Suppressor macrophage (primary cell): ENCODE measurements at places on chromosomes 16 and 17.

DNA sequence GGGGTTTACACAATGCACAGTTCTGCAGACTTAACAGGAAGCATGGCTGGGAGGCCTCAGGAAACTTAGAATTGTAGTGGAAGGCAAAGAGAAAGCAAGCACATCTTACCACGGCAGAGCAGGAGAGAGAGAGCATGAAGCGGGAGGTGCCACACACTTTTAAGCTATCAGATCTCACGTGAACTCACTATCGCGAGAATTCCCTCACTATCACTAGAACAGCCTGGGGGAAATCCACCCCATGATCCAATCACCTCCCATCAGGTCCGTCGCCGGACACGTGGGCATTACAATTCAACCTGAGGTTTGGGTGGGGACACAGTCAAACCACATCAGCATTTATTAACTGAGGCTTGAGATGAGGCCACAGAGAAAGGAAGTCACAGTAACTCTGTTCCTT, 326.7 kb downstream of the C16orf95 start:
- DNase-seq, result no peak

GRCh38 chr16:83343935-83344366, 463.8 kb upstream of the HSBP1 start:
- peak; percentile 55 for DNase-seq

DNA sequence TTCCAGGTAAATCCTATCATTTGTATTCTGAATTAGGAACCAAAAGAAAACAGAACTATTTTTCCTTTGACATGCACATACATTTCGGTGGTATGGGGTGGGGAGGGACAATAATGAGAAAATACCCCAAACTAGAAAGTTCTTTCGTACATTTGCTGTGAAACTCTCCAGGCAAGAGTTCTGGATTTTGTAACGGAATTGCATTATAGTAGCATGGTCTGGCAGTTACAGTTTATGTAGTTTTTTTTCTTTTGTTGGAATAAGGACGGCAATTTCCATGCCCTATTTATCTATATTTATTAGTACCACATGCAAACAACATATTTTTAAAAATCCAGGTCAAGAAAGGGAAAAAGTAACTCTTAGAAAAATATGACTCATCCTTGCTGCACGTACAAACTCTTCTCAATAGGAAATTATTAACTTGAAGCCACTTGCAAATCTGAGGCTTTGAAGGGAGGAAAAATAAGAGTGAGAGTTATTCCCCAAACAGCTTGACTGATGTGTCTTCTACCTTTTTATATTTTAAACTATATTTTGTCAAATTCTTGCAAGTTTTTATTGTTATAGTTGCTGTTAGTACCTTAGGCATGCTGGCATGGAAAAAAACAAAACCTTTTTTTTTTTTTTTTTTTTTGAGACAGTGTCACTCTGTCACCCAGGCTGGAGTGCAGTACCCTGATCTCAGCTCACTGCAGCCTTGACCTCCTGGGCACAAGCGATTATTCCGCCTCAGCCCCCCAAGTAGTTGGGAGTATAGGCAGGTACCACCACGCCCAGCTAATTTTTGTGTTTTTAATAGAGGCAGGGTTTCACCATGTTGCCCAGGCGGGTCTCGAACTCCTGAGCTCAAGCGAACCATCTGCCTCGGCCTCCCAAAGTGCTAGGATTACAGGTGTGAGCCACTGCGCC, 69.3 kb downstream of the WWP2 start:
- no peak for DNase-seq

DNA sequence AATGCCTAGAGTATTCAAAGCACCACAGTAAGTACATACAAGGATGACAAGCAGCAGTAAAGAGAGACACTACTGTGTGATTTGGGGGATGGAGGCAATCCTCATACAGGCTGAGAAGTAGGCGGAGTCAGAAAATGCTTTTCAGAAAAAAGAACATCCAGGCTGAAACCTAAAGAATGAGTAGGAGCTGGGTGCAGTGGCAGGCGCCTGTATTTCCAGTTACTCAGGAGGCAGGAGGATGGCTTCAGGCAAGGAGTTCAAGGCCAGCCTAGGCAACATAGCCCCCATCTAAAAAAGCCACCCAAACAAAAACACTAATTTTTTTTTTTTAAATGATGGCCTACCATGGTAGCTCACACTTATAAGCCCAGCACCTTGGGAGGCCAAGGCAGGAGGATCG, 10.3 kb downstream of the KANSL1 start:
- DNase-seq, result no peak

DNA sequence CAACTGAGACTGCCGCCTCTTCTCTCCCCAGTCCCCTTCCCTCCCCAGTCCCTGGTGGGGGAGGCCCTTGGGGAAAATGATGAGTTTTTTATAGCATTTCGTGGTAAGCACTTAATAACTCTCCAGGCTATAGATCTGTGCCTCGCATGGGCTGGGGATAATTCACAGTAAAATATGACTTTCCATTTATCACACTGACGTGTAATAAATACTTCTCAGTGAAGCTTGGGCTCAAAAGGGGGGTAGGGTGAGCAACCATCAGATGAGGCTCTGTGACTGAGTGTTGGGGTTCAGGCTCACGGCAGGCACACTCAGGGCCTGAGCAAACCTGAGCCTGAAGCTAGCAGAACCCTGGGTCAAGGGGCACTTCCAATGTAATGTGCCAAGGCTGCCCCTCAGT, 101.6 kb downstream of the CCT6B start:
- DNase-seq, result no peak

GRCh38 chr17:21454441-21454840, 78.3 kb downstream of the KCNJ12 start:
- DNase-seq, result peak; percentile 62

DNA sequence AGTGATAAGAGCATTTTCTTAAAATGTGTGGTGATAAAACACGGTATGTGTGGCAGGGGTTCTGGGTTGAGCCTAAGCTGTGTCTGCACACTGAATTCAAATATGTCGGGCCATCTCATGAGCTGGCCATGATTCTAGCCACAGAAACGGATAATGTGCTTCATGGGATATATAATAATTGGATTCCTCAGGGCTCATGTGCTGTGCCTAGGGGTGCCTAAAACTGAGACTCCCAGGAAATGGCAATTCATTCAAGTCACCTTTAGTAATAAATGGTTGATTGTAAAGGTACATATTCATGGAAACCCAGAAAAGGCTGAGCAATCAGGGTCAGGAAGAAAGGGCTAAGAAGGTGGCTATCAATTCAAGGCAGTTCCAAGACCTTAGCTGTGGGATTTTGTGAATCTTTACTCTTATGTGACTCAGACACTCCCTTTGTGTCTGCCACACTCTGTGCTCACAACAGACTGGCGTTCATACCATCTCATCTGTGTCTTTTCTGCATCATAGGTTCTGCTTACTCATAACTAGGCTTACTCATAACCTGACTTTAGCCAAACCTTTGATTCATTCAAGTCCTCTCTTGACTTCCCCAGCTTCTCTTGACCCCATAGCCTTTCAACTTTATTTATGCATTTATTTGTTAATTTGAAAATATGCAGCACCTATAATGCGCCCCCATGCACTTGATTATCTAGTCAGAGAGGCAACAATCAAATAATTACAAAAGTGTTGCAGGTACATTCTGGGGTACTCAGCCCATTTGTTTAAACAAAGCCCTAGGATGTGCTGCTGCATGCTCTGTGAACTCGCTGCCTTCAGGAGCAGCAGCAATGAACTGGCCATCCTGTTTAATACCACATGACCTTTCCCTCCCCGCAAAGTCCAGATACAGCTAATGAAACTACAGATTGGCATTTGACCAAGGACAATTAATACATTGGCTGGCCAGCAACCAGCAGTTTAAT, 28.4 kb upstream of the MED13 start:
- DNase-seq, result peak; percentile 48

DNA sequence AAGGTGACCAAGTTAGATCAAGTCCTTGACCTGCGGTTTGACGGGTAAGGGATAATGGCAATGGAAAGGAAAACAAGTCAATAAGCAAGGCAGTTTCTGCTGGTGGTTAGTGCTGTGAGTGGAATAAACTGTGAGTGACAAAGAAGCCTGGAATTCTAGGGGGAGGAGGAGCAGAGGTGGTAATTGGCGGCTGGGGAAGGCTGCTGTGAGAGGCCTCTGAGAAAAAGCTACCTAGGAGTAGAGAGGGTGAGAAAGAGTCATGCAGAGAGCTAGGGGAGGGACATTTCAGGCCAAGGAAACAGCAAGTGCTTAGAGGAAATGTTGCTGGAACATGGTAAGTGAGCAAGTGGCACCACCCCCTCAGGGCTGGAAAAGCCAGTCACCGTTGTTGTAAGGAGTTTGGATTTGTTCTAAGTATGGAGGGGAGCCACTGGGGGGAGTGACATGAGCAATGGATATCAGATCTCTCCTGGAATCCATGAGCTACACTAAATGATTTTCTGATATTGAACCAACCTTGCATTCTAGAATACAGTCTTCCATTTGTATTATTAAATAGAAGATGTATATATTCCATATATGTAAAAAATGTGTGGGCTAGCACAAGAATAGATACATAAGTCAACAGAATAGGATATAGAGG, 6.7 kb downstream of the NLRC3 start:
- DNase-seq, result no peak

GRCh38 chr16:15443753-15444152, 9.4 kb downstream of the BMERB1 start:
- DNase-seq, result no peak

DNA sequence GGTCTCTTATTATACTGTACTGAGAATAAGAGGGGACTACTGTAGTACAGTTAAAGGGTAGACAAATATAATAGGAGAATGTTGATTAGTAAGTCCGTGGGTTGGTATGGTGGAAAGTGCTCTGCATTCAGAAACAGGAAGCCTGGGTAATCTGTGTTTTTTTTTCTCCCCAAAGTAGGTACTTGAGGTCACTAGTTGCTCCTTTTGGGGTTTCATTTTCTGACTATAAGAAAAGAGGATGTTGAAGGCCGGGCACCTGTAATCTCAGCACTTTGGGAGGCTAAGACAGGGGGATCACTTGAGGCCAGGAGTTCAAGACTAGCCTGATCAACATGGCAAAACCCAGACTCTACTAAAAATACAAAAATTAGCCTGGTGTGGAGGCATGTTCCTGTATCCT, 42.0 kb upstream of the MMD start:
- no peak for DNase-seq

GRCh38 chr17:62875296-62875695, 67.2 kb upstream of the MARCHF10 start:
- DNase-seq, result no peak

DNA sequence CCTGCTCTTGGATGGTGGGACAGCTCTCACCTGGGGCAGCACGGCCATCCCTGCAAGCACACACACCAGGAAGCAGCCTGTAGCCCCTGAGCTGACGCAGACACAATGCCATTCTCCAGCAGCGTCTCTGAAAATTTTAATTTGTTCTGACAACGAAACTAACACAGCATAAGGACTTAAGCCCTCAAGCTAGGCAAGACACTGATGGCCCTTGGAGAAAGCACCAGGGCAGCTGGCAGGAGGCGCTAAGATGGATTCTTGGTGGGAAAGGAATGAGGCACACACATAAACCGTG, 2.7 kb upstream of the LIMD2 start:
- DNase-seq, result no peak

DNA sequence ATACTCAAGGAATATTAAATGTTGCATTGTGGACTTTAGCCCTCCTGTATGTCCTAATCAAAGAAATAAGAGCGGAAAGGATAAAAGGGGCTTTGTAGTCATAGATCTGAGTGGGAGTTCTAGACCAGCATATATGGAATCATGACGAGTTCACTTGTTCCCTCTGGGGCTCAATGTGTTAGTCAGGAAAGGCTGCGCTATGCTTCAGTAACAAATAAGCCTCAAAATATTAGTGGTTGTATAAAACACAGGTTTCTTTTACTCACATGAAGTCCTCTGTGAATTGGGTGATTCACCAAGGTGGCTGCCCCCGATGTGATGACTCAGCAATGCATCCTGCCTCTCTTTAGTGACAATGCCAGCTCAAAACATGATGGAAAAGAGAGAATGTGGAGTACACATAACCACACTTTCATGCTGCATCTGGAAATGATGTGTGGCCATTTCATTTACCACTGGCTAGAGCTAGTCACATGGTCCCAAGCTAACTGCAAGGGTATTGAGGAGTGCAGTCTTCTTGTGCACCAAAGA, 63.3 kb upstream of the IRX5 start:
- DNase-seq, result no peak

DNA sequence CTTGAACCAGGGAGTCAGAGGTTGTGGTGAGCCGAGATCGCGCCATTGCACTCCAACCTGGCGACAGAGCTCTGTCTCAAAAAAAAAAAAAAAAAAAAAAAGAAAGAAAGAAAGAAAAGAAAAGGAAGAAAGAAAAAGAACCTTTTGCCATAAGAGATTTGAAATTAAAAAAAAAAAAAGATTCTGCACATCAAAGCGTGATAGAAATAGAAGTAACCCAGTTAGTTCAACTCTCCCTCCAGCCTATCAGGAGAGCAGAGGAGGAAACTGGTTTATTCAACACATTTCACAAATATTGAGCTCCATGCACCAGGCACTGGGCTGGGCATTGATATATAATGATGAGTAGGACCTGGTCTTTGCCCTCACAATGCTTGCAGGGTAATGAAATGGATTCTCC, 2.4 kb upstream of the SOCS3 start:
- DNase-seq, result no peak

DNA sequence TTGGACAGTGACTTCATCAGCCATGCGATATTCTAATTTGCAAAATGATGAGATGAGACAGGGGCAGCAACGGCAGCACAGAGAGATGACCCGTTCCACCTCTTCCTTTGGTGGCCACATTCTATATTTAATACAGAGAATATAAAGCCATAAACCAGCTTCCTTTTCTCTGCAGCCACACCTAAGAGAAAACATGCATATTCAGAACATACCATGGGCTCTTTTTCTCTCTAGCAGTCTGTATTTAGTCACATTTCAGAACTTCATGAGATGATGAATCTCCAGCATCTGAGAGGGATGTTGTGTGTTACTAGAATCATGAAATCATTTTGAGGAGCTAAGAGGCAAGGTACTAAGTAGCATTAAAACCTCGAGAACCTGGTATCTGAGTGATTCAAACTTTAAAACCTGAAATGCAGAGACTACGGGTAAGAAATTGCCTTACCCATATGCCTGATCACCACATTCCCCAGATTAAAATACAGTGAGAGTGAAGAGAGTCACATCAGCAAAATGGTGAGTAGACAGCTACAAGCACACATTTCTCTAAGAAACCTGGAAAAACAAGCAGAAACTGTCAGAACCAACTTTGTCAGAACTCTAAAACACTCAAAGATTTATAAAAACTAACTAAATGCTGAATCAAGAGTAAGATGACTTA, 55.5 kb upstream of the CPHXL start:
- DNase-seq, result no peak

DNA sequence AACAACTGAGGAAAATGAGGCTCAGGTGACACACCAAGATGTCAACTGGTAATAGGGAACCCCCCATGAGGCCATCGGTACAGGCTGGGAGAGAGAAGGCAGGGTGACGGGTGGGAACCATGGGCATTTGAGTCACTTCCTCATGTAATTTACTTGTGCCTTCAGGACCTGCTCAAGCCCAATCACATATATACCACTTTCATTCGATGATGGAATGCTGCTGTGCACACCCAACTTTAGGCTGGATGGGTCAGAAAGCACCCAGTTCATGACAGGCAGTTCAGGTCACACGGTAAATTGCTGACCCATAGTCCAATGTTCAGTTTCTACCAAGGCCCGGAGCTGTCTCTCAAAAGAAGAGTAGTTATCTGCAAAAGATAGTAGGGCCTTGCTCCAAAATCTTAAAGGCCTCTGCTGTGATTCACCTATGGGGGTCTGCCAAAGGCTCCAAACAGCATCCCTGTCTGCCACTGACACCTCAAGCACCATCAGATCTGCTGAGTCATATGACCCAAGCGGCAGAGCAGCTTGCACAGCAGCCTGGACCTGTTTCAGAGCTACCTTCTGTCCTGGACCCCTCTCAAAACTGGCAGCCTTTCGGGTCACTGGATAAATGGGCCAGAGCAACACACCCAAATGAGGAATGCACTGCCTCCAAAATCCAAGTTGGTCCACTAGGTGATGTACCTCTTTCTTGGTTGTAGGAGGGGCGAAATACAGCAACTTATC, 24.7 kb downstream of the ZZEF1 start:
- DNase-seq, result peak; percentile 55
